ENCODE measurements at places on chromosomes 7 and 10.

DNA sequence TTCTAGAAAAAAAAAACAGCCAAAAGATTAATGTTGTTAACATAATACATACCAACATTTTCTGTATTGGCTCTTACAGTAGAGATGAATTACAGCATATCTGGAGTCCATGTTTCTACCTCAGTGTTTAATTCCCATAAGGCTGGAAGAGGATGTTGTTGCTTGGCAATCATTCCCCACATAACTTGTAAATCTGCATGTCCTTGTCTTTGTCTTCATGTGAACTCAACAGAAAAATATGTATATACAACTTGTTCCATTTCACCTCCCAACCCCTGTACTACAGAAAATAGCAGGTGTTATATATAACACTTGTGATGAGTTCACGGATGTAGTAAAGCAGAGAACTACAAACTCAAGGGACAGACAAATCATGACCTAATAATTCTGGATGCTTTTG is 160.9 kb upstream of the SEMA3C start:
- no peak for DNase-seq

DNA sequence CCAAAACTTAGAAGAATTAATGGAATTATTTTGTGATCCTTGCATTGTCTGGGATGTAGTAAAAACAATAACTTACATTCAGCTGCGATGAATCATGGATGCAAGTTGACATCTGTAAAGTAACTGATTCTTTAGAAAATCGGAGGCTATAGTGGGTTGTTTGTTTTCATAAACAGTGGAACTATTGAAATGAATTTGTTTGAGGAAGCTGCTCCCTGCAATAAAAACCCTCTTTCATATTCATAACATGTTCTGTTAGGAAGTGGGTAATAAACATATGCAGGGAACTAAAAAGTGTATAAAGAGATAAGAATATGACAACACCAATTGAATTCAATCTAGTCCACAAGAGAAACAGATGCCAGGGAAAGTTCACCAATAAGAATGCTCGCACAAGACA is 53.6 kb downstream of the AGMO start:
- DNase-seq, result no peak

GRCh38 chr10:99522470-99523250 is 10.1 kb upstream of the NKX2-3 start:
- DNase-seq, result no peak

- DNase-seq, result no peak
These were observed 36.3 kb upstream of the DIP2C start for GRCh38 chr10:725786-726185.

DNA sequence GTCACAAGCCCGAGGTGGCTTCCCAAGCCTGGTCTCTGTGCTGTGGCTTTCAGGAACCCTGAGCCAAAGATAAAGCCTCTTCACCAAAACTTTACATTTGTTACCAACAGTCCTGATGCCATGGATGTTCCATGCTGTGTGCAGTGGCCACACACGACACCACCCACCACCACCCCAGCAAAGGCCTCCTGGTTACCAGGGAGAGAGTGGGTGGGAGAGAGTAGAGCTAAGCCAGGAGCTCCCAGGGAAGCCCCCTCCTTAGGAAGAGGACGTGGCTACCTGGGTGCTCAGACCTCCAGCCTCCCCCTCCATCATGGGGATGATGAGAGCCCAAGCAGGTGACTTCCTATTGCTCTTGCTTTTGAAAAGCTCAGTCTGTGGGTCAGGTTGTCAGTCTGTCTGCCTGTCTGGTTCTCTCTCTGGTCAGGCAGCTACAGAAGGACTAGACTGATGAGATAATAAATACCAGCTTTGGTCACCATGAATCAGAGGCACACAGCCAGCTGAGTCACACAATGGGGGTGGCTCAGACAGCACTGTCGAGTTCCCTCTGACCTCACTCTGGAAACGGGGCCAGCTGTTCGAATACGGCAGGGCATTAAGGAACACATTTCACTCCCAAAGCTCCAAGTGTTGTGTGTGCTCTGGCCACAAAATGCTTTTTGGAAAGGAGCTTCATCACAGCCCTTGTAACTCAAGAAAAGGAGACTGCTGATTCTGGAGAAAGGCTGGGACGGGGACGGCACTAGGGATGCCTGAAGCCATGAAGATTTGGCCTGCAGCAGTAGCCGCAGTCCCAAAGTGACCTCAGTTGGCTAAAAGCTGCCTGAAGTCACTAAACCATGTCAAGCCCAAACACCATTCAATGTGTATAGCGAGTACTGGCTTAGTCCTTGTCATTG is 166.0 kb downstream of the FANK1 start:
- no peak for DNase-seq

GRCh38 chr10:35005868-35006267 is 84.3 kb downstream of the CUL2 start:
- no peak for DNase-seq

DNA sequence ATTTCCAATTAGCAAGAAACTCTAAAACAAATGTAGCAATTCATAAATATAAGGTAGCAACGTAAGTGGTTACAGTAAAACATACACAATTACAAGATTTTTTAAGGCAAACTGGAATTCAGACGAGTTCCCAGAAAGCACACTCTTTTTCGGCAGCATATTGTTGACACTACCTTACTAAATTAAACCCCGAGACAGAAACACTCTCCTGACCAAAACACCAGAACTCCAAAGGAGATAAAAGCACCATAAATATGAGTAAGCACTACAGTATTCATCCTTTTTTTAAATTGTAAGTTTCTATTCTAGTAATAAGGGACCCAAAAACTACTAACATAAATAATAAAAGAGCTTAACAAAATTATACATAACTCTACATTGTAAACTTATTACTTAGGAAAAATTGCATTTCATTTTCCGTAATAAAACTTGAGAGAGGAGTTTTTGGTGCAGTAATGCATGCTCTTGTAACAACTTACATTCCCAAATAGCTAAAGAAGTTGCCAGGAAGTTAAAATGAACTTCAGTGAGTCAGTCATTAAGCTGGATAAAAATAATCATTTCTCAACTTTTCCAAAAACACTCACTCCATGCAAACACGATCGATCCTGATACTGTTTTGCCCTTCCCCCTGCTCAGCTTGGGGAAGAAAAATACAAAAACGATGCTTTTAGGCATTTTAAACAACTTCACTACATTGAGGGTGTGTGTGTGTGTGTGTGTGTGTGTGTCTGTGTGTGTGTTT is 2.0 kb downstream of the PIP4K2A start:
- DNase-seq, result no peak

All from stimulated activated CD8-positive, alpha-beta memory T cell treated with anti-CD3 and anti-CD28 coated beads, Interleukin-7, amount 100 ng/mL, for 1 hour (primary cell).